ENCODE measurements at places on chromosomes 11 and 22. TPM values are rescaled to one million over a fixed set of nuclear protein-coding genes. Genes with fewer than 3 reads are reported as not detected.

- DNase-seq = no peak
Measured at GRCh38 chr22:45101515-45102227, 62.1 kb upstream of the NUP50 start.

GRCh38 chr11:123373754-123374621 lies 56.1 kb upstream of the GRAMD1B start:
- DNase-seq = no peak

USP47 gene
- 24.2 TPM for total RNA-seq

LYVE1 gene
- total RNA-seq = not detected

DNA sequence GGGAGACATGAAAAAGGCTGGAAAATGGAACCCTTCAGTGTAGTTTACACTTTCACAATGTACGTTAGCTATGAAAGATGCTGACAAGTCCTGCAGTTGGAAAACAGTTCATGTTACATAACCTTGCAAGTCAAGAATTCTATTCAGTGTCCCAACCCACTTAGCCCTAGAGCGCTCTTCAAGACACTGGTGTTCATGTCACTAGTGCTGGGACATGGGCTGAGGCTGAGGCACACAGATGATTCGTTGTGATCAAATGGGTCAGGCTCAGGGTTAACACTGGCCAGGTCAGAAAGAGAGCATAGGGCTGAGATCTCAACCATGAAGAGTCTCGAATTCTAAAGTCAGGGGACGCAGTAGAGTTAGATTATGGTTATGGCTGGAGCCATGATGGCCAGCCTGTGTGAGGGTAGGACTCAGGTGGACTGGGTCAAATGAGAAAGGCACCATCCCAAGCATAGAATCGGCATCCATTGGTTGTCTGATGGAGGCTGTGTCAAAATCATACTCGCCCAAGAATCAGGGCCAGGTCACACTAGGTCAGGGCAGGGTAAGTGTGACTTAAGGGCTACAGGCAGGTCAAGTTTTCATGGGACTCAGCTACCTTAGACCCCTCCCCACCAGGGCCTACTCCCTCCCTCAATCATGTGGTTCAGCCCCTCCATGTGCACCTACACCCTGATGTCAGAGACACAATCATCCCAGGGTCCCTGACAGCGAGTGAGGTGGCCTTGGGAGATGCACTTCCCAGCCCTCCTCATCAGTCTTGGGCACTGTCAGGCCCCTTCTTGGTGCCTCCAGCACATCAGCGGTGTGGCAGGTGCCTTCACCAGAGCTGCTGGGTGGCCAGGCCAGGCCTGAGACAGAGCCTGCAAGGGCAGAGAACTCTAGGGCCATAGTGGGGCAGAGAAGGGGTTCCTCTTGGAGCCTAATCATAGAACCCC lies 20.2 kb downstream of the IGLL5 start:
- no peak for DNase-seq

All from PC-9 (cell line).